Right cardiac atrium (tissue), 5 donors: ENCODE measurements at places on chromosomes 4 and X. TPM values are rescaled to one million over a fixed set of nuclear protein-coding genes. Genes with fewer than 3 reads are reported as not detected.

GRCh38 chr4:52684896-52685295, 25.8 kb upstream of the USP46 start:
- DNase-seq = no peak

Gene AASDH
- total RNA-seq = 9.8 TPM

DNA sequence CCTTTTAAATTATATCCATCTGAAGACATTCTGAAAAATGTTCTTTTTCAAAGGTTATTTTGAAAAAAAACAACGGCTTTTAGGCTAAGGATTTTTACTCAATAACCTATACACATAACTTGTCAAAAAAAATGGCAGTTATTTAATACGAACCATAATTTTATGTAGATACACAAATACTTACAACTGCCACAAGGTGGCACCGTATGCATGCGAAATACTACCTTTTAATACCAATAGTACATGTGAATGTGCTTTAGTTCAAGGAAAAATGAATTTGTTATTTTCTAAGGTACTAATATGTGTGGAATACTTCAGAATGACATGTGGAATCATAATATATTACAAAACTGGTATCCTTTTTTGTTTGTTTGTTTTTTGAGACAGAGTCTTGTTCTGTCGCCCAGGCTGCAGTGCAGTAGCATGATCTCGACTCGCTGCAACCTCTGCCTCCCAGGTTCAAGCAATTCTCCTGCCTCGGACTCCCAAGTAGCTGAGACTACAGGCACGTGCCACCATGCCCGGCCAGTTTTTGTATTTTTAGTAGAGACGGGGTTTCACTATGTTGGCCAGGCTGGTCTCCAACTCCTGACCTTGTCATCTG, 4.6 kb upstream of the MAD2L1 start:
- no peak for DNase-seq

DNA sequence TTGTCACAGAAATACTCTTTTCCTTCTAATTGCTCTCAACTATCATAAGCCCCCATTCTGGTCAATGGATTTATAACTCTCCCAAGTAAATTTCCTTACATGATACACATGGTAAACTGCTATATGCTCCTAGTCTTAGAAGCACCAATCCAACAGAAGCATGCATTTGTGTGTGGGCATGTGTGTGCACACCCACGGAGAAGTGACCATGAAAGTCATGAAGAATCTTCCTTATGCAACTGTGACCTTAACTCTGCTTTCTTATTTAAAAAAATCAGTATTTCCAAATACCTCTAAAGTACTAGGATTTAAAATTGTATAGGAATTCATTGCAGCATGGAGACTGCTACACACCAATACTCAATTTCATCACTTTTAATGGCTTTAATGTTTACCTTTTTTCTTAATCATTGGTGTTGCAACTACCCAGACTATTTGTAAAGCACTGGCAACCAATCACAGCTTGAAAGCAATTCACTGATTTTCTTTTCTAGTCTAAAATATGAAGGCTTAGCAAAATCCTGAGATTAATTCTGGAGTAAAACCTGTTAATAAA, 47.6 kb downstream of the MAML3 start:
- no peak for DNase-seq

Gene RBPJ
- total RNA-seq = 45.9 TPM

Gene ADH1A
- total RNA-seq = 1.5 TPM

GRCh38 chr4:8332038-8332857, 62.7 kb downstream of the HTRA3 start:
- DNase-seq = peak; percentile 40

DNA sequence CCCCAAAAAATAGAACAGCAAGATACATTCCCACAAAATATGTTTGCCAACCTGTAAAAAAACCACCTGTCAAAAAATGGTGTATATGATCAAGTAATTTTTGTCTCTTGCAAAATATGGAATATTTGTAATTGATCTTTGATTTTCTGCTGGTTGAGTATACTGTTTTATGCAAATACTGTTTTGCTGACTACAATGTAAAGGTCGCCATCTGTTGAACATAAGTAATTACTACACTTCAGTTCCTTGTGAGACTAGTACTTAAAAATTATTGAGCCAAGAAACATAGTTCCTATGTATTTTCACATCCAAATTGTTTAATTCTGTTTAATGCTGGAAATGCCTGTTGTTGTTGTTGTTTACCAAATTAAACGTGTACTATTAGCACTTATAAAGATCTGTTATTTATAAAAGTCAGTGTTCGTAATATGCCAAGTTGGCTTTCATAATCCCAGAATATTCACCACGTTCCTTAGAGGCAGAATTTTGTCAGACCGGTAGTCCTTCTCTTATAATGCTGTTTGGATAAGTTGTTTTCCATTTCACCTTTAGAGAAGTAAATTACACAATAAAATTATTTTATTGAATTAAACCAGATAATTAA, 144.2 kb downstream of the PDLIM5 start:
- DNase-seq = no peak

DNA sequence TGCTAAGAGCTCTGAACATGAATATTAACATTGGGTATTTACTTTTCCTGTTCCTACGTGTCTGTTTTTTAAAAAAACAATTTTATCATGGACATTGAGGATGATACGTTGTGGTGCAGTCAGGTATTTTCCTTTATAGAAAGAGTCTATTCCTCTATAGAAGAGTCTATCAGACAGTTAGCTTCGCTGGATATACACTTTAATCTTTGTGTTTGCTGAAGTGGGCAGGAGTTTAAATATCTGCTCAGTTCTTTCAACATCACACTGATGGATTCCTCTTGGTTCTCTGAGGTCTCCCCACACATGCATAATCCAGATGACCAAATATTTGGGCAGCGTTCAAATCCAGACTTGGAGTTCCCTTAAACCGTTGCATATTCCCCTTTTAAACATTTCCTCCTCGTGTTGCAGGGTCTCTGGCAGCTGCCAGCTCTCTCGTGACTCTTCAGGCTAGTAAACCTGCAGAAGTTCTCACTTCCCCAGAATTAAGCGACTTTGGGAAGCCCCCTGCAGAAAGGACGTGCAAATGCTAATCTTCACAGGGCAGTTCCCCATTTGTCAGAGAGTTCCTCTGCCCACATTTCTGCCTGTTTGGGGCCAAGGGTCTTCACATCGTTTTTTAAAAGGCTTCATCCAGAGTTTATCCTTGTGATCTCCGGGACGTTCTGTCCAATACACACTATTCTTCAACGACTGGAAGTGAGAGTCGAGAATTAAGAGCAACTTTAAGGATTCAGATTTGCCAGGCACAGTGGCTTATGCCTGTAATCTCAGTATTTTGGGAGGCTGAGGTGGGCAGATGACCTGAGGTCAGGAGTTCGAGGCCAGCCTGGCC, 20.5 kb upstream of the DHRSX start:
- DNase-seq = no peak

Gene SATL1
- 0.09 TPM for total RNA-seq

GRCh38 chrX:14013054-14013453, 16.6 kb downstream of the GEMIN8 start:
- DNase-seq = no peak

DNA sequence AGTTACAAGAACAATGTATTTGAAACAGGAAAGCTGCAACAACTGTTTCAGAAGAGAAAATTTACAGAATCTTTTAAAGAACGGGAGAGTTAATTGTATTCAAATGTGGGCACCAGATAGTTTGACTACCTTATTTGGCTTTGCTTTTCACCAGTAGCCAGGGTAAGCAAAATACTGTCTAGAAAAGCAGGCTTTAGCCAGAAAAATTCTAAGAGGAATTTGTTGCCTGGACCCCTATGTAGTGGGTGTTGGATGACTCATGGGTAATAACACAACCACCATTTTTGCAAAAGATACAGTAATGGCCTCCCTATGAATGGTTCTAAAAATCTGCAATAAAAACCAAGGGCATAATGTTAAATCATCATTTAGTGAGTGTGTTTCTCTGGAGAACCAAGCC, 233.4 kb upstream of the ANXA3 start:
- DNase-seq = no peak

Gene NIPAL1
- total RNA-seq = 0.53 TPM

GRCh38 chrX:31260351-31260750, 188.5 kb upstream of the FTHL17 start:
- no peak for DNase-seq

Gene ASB12
- total RNA-seq = 0.66 TPM

DNA sequence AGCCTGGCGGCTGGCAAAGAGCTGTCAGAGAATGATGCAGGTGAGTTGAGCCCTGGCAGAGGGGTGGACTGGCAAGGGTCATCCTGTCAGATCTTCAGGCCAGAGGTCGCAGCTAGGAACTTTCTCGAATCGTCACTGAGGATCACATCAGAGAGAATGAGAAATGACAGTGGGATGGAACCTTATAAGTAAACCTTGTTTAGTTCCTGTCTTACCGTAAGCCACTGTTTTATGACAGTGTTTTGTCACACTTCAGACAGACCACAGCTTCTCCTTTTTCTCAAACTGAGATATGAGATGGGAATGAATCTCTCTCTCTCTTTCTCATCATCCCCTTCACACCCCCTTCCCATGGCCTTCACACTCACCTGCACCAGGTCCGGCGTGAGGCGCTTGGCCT, 9.3 kb downstream of the DIPK2B start:
- no peak for DNase-seq

Gene SAGE1
- total RNA-seq = not detected

DNA sequence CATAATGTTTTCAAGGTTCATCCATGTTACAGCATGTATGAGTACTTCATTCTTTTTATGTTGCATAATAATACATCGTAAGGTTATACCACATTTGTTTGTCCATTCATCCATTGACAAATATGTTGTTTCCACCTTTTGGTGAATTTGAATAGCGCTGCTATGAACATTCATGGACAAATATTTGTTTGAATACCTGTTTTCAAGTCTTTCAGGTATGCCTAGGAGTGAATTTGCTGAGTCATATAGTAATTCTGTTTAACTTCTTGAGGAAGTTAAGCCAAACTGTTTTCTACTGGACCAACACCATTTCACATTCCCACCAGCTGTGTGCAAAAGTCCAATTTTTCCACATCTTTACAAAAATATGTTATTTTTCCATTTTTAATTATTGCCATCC, 31.5 kb downstream of the IRS4 start:
- no peak for DNase-seq

DNA sequence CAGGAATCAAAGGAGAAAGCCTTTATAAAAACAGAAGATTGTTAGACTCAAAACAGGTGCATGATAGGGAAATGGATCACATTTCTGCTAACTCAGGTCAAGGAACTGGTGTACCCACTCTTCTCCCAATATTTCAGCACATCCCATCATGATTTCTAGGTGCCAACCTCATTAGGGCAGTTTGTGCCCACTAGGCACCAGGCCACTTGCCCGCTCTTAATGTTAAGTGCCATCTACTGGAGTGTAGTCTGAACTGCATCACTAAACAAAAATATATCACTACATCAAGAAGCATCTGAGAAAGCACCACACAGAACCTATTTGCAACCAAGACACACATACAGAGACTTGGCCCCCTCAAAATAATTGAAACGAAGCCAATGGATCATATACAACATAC, 140.4 kb upstream of the GRID2 start:
- no peak for DNase-seq
